ENCODE measurements at places on chromosomes 7 and 10.

GRCh38 chr10:96501985-96502384 is 11.7 kb downstream of the TLL2 start:
- no peak for DNase-seq

- no peak for DNase-seq
These were observed 92.6 kb upstream of the RNF32 start for GRCh38 chr7:156547884-156548561.

DNA sequence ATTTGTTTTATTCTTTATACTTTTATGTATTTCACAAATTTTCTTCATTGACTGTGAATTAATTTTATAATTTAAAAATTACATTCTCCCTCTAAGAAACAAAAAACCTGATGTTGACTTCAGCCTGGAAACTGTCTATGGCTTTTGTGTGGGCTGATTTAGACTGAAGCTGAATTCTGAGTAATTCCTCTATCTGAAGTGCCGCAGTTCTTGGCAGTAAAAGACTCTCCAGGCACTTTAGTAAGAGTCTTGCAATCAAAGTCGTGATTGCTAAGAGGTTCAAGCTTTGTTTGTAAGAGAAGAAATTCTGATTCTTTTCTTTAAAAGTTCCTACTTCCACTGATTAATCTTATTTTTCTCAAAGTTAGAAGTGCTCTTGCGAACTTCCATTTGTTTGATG is 3.4 kb upstream of the CEP41 start:
- DNase-seq: no peak

- DNase-seq: no peak
These were observed 2.5 kb downstream of the FZD1 start for GRCh38 chr7:91266689-91267090.

DNA sequence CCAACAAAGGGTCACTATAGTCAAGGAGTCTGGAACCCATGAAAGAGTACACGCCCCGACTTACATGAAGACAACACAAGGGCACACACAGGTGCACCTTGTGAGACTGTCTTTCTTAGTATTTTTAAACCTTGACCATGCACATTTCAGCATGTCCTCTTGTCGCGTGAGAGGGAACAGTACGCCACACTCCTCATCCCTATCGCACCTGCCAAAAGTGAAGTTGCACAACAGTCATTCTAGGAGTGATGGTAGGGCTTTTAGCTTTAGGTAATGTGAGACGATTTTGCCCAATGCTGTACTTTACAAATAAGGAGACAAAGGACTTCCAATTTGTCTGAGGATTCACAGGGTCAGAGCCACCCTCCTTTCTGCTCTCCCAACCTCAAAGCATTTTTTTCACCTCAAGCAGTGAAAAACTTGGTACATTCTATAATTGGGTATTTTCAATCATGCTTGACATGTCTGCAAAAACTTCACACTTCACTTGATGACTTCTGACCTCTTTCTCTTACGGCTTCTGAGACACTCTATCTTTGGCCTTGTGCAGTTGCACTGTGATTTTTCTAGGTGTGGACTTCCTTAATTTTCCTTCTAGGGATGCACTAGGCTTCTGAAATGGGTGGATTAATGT is 173.9 kb upstream of the GRB10 start:
- no peak for DNase-seq

GRCh38 chr10:5896208-5897052 is 6.4 kb downstream of the FBH1 start:
- DNase-seq: no peak

DNA sequence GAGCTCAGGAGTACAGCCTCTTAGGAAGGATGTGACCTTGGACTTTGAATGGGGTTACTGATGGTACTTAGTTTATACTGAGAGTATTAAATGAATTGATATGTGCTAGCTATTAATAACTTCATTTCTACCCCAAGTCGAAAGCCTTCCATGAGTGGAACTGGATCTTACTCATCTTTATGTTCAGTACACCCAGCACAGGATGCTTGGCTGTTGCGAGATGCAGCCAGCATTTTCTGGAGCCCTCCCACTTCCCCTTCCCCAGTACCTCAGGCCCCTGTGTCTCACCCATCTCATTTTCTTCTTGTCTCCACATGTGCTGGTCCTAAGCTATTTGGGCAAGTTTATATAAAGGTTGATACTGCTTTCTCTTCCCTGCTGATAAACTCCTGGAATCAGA is 7.2 kb downstream of the UPP1 start:
- DNase-seq: no peak

DNA sequence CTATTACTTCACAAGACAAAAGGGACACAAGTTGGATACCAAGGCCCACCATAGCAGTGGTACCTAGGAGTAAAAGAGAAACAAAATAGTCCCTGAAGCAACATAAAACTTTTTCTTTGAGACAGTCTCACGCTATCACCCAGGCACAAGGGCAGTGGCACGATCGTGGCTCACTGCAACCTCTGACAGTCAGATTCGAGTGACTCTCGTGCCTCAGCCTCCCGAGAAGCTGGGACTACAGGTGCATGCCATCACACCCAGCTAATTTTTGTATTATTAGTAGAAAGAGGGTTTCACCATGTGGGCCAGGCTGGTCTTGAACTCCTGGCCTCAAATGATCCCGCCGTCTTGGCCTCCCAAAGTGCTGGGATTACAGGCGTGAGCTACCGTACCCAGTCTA is 59.0 kb upstream of the KCNMA1 start:
- no peak for DNase-seq

GRCh38 chr7:19106241-19107080 is 11.0 kb downstream of the TWIST1 start:
- no peak for DNase-seq

DNA sequence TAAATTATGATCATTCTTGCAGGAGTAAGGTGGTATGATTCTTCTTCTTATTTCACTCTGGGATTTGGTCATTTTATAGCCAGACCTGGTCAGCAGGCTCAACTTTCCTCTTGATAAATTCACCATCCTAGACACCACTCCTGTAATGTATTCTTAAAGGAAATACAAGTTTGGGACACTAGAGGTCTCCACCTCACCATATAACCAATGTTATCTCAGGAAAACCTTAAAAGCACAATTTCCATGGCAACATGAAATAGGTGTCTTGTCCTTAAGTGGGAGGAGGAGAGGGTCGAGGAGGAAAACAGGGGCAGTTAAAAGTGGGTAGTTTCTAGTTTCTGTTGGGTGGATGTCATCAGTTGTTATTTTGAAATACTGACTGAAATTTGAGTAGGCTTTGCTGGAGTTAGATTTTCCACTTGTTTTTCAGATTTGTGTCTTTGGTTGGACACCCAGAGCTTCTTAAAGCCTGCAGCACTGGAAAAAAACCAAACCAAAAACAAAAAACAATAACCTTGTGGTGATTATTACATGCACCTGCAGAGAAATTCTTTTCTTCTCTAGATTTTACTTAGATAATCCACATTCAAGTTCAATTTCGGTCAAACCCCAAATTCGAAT is 163.1 kb downstream of the PRKCQ start:
- DNase-seq: no peak

DNA sequence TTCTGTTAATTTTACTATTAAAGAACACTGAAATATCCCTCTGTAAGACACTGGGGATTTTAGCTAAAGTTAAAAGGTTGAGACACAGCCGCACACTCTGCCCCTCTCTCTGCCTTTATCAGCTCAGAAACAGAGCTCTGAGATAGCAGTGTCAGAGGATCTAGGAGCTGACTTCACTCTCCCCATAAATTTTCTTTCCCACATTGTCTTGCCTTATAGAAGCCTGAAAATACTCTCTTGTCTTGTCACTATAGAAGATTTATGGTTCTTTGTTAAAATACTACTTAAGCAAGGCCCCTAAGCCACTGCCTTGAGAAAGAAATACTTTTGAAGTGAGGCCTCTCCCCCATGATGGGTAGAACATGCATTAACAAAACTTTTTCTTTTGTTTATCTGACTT is 105.7 kb upstream of the C10orf90 start:
- DNase-seq: no peak

DNA sequence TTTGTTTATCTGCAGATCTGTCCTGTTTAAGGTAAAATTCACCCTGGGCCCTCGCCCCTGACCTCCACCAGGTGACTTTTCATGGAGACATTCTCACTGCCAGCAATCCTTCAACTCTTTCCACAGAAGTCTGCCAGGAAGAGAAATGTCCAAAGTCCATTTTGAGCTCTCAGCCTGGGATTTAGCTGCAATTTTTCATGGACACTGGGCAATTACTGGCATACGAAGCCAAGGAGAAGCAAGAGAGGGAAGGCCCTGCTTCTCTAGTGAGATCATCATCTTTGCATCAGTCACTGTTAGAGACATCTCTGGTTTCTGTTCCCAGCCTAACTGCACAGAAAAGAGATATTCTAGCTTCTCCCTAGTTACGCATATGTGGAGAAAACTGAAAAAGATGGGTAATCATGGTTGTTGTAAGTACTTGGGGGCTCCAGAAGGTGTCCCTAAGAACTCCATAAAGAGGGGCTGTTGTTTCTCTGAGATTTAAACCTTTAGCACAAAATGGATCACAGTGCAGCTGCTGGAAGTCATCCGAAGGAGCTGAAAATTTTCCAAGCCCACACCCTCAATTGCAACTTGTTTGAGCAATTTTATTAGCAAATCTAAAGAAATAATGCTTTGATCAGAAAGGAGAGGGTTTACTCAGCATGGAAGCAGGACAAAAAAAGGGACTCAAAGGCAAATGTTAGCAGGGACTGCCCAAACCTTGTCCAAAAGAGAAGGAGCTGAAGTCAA is 168.9 kb downstream of the SNX10 start:
- DNase-seq: no peak

DNA sequence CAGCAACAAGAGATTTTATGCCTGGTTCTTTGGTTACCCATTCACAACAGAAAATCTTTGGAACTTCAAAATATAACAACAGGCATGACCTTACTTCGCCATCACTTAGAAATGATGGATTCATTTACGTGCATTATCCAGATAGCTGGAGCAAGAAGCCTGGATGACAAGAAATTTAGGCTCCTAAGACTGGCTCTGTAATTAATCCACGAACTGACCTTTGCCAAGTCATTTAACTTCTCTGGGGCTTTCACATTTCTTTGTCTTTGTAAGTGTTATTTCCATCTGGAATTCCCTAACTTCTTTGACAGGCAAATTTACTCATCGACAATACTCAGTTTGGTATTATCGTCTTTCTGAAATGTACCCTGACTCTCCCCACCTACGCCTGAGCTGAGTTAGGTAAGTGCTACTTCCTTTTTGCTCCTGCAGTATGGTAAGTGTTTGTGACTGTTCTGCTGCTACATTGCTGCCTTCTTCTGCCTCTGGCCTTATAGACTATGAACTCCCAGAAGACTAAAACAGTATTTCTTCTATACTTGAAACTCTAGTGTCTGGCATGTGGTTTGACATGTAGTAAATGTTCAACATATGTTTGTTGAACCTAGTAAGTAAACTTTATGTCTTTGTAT is 5.5 kb upstream of the MDFIC start:
- no peak for DNase-seq

- DNase-seq: no peak
These were observed 451.0 kb upstream of the GALNT17 start for GRCh38 chr7:70680743-70681468.

- DNase-seq: no peak
These were observed 26.1 kb downstream of the CREB3L2 start for GRCh38 chr7:137975768-137976167.

GRCh38 chr7:144827621-144828020 is 8.2 kb downstream of the TPK1 start:
- DNase-seq: no peak

- no peak for DNase-seq
These were observed 54.4 kb downstream of the PRKCQ start for GRCh38 chr10:6525599-6526165.

GRCh38 chr7:112855227-112855626 is 65.0 kb upstream of the TMEM168 start:
- no peak for DNase-seq

DNA sequence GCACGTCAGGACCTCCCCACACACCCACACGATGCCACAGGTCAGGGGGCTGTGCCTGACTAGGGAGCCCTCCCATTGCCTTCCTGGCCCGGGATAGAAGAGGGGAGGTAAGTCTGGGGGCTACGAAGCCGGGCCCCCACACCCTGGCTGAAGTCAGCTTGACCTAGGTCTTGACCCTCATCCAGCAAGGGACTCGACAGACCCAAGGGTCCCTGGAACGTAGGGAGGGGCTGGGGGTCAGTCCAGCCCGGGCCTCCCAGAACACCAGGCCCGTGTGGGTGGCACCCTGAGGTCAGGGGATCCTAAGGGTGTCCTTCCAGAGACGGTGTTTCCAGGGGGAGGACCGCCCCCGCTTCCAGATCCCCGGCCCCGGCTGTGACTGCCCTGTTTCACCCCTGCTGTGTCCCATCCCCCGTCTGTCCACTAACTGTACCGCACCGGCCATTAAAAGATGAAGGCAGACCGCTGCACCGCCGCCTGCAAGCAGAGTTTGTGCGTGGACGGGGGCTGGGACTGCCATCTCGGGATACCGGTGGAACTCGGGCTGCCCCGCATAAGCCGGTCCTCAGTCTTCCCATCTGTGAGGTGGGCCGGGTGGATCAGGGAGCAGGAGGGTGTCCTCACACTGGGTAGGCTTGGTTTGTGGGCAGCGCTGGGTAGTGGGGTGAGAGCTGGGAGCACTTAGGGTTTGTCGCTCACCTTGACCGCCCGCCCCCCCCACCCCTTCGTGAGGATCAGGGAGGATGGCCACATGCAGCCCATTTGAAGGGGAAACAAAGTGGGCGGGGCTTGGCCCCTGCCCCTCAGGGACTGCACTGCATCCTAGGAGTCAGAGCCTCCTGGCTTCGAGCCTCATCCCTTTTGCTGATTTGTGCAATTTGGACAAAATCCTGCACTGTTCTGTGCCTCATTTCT is 21.1 kb downstream of the SLC29A4 start:
- no peak for DNase-seq

- no peak for DNase-seq
These were observed 52.3 kb downstream of the TPST1 start for GRCh38 chr7:66257481-66257880.

GRCh38 chr10:76626386-76626785 is 1011.2 kb downstream of the KCNMA1 start:
- DNase-seq: no peak

DNA sequence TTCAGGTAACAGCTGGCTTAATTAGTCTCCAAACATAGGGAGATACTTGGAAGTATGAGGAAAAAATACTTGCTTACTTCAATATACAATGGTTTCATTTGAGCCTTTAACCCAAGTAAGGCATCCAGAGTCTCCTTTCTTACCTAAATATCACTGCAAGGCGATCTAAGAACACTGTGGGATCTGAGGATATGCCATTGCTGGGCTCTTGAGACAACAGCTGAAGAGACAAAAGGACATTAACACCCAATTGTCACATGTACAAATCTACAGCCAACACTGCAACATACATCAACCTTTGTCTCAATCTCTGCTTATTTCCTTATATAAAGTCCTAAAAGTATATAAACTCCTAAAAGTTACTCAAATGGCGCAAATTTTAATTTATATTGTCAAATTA is 44.4 kb downstream of the IRF5 start:
- DNase-seq: no peak

GRCh38 chr7:129522971-129523340 is 20.6 kb downstream of the SMKR1 start:
- no peak for DNase-seq

GRCh38 chr10:2208106-2208505 is 470.8 kb upstream of the ADARB2 start:
- DNase-seq: no peak

- DNase-seq: no peak
These were observed 197.9 kb upstream of the BMPER start for GRCh38 chr7:33707427-33707826.
